ENCODE measurements at places on chromosomes 4 and X.

DNA sequence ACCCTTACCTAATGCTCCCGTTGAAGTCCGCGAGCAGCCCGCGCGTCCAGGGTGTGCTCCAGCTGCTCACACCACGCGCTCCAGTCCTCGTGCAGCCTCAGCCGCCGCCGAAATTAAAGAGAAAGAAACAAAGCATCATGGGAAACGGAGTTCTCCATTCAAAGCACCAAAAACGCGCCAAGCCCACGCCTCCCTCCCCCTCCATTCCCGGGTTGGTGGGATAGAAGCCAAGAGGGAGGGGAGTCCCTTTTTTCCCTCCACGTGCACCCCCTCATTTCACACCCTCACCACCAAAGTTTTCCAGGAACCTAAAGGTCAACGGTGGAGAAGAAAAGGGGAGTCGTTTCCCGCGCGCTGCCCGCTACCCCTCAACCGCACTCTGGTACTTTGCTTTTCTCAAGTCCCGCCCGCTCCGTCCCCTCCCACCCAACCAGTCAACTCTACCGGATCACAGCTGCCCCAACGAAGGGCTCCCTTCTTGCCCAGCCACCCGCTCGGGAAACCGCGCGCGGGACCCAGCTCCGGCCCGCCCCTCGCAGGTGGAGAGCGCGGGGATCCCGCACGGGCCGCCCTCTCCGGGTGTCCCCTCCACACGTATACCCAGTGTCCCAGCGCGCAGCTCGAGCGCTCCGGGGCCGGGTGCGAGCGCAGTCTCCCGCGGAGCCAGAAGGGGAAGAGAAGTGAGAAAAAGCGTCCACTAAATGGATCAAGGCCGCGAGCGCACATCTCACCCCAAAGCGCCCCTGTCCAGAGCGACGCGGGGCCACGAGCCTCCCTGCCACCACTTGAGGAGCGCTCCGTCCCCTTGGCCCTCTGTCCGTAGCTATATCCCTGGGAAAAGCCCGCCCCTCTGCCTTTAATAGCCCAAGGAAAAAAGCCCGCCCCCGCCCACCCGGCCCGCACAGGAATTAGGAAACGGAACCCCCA is 65.1 kb upstream of the CCDC160 start:
- DNase-seq: no peak

DNA sequence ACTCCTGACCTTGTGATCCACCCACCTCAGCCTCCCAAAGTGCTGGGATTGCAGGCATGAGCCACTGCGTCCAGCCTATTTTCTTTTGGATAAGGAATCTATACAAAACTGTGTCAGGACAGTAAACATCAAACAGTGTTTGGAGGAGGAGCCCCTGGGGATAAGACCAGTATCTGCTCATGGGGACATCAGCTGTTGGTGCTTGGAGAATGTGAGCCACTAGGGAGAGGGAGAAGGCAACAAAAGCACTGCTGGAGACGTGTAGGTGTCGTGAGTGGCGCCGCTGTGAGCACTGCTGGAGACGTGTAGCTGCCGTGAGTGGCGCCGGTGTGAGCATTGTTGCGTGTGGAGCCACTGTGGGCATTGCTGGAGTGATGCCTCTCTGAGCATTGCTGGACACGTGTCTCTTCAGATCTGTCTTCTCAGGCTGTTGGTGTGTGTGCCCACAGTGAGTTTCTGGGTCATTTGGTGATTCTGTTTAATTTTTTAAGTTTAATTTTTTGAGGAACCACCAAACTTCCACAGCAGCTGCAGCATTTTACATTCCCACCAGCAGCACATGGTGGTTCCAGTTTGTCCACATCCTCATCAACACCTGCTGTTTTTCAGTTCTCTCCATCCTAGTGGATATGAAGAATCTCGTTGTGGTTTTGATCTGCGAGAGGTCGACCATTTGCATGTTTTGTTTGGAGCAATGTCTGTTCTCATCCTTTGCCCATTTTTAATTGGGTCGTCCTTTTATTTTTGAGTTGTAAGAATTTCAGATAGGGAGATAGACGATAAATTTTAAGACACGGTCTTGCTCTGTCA is 19.0 kb downstream of the DGKQ start:
- no peak for DNase-seq

GRCh38 chrX:16188687-16189086 is 21.4 kb downstream of the MAGEB17 start:
- DNase-seq: no peak

- DNase-seq: no peak
These were observed 4.6 kb downstream of the P2RY4 start for GRCh38 chrX:70255452-70255851.

DNA sequence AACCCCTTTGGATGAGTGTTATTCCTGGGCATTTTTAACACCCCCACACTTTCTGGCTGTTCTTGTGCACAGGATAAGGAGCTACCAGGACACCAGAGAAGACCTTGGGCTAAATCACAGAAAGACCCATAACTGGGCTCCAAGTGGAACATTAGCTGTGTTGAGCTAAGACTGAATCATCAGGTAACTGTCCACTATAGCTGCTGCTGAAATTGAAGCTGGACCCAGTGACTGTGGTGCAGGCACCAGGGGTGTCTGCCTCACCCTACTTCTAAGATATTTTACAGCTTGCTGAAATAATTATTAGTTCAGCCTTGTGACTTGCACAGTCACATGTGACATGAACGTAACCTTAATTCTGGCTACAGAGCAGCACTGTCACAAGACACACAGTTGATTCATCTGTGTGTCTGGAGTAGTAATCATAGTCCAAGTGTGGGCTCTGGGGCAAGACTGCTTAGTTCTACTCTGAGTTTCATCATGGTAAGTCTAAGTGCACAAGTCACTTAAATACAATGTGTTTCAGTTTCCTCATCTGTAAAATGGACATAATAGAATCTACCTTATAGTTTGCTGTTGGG is 127.4 kb downstream of the SLC39A8 start:
- no peak for DNase-seq

GRCh38 chrX:140362861-140363260 is 142.0 kb downstream of the SOX3 start:
- DNase-seq: no peak

GRCh38 chr4:146232131-146232722 is 17.9 kb downstream of the REELD1 start:
- DNase-seq: no peak

- DNase-seq: peak; percentile 13
These were observed 3.8 kb upstream of the RADX start for GRCh38 chrX:106608016-106608415.

- DNase-seq: no peak
These were observed 22.1 kb downstream of the BEX3 start for GRCh38 chrX:103398421-103398864.

- DNase-seq: no peak
These were observed 123.5 kb upstream of the BMPR1B start for GRCh38 chr4:94634271-94634670.

- no peak for DNase-seq
These were observed 1544.6 kb downstream of the C4orf33 start for GRCh38 chr4:130640592-130640991.

DNA sequence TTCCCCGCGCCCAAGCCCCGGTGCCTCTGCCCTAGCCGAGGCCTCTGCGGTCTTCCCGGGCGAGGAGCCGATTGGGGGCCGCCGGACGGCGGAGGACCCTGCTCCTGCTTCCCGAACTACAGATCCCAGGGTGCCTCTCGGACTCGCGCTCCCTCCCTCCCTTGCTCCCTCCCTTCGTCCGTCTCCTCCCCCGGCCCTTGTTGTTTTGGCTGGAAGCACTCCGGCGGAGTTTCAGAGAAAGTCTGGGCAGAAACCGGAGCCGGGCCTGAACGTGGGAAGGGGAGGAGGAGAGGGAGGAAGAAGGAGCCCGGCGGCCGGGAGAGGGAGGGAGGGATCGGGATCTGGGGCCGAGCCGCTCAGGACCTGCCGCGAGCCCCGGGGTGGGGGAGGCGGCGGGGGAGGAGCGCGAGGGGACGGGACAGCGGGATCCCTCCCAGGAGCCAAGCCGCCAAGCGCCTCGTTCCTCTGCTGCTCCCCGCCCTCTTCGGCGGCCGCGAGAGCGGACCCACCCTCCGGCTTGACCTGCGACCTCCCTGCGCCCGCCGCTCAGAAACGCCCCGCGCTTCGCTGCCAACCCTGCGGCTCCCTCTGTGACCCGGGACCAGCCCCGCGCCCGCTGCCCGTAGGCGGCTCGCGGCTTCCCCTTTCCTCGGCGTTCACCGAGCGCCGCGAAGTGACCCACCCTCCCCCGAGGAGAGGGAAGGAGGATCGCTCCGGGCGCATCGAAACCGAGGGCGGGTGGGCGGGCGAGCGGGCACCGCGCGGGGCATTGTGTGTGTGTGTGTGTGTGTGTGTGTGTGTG is 496 bp upstream of the GAB1 start:
- DNase-seq: no peak

DNA sequence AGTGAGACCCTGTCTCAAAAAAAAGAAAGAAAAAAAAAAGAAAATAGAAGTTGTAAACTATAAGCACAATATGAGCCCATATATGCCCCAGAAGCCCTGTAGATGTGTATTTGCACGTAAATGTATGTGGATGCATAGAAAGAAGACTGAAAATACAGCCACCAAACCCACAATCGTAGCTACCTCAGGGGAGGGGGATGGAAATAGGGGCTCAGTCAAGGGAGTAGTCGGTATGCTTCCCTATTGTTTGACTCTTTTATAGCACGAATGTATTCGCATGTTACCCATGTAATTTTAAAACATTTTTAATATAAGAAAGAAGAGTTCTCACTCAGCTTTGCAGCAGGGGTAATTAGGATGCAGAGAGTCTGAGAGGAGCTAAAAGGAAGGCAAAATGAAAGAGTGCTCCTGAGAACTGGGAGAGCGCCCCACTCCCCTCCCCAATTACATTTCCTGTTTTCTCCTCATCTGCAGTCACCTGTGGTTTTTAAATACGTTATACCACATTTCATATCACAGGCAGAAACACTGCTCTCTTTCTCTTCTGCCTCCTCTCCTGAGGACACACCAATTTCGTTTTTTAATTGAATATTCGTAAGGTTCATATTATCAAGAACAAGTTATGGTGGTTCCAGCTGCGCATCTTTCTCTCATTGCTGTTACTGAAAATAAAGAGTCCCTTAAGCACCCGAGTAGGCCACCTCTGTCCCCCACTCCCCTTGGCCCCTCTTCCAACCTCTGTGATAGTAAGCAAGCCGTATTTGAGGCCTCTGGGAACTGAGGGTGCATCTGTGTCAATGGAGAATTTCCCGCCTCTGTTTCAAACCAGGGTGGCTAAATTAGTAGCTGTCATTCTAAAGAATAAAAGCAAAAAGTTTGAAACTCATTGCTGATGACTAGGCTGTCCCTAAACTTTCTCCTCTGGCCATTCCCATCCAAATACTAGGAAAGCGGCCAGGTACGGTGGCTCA is 10.7 kb downstream of the SEPTIN6 start:
- DNase-seq: no peak
